ENCODE measurements at places on chromosomes 2 and 18.
A peak's percentile ranks its signal among the peaks of the same experiment; 100 is the strongest.

GRCh38 chr2:95362486-95362885 is 40.0 kb upstream of the FAHD2A start:
- no peak for DNase-seq

GRCh38 chr2:182933629-182934028 is 67.2 kb upstream of the FRZB start:
- DNase-seq = no peak

DNA sequence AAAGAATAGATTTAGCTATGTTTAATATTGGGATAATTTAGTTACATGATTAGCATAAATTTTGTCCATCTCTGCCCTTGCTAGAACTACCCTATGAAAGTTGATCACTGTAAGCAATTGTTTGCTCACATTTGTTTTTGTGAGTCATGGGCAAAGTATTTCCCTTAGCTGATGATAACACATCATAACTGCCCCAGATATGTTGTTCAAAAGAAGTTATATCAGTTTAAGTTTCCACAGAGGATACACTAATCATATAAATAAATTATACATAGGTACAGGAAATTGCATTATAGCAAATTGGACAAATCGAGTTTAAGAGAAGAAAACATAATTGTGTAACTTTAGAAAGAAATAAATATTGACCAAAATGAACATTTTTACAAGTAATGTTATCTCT is 223.2 kb upstream of the PIK3C3 start:
- DNase-seq = no peak

DNA sequence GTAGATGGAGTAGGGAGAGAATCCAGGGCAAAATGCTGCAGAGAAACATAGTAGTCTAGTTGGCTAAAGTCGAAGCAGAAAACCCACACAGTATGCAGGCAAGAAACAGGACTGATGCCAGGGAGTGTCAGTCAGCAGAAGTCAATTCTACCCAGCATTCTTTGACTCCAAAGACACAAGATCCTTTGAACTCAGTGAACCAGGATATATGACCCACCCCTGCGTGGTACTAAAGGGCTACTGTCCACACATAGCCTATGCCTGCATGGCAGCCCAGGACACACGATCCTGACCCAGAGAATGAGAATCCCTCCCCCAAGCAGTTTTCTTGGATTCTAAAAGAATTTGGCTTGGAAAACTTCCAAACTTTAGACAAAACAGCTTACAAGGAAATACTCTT is 42.5 kb downstream of the ALK start:
- DNase-seq = no peak

GRCh38 chr2:120682654-120683053 is 53.0 kb upstream of the GLI2 start:
- no peak for DNase-seq

DNA sequence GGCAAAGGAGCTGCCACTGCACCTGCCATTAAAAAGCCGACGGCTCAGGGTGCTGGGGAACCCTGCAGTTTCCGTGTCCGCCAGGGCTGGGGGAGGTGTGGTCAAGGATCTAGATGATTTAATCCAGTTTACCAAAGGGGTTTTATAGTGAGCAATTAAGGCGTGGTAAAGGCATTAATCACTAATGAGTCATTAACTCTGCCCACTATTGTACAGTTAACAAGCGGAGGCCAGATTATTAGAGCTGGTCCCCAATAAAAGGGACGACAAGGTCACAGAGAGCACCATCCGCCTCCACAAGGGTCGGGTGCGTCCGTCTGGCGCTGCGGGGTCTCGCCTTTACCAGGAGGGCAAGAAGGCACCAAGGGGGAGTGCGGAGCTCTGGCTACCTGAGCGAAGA is 9.6 kb downstream of the RAX start:
- DNase-seq = no peak

- no peak for DNase-seq
Measured at GRCh38 chr18:10759241-10759640, 233.4 kb downstream of the NAPG start.

GRCh38 chr18:59488899-59489298 is 129.8 kb upstream of the LMAN1 start:
- DNase-seq = no peak

DNA sequence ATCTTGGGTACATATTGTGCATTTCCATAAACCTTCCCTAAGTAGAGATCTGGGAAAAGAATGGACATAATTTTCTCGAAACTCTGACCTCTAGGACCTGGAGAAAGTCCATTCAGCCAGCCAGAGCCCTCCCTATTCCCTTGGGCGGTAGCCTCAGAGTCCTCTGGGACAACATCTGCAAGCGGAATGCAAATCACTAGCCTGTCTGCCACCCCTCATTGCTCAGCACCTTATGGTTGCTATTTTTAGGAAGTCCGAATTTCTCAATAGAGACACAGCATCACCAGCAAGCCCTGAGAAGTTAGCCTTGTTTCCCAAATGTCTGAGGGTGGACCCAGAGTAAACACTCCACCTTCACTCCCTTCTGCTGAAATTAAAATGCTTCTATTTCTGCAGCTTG is 17.6 kb upstream of the CD28 start:
- no peak for DNase-seq

DNA sequence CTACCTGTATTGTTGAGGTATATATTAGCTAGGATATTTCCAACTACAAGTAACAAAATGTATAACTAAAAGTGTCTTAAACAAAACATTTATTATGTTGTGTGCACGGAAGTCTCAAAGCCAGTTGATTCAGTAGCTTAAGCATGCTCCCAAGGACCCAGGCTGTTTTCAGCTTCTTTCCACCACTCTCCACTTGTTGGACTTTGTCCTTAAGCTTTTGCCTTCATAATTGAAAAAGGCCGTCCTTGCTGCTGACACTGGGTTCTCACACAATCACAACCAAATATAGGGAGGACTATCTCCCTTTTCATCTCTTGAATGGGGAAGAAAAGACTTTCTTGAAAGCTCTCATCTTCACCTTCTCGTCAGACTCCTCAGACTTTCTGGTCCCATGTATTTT is 12.2 kb upstream of the NEMP2 start:
- no peak for DNase-seq

GRCh38 chr2:127759931-127760330 is 51.0 kb downstream of the WDR33 start:
- no peak for DNase-seq

DNA sequence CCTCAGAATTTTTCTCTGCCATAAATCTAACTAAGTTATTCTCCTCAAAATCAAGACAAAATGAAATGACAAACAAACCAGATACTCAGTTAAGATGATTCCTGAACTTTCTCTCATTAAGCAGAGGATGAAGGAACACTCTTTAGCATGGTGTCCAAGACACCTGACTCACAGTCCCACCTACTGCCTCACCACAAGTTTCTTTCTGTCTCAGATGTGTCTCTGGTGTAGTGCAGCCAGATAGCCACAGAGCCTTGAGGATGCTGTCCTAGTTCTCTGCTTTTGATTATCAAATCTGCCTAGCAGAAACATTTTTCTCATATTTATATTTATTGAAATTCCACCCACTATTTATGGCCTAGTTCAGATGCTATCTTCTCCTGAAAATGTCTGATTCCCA is 103.6 kb upstream of the TMEM200C start:
- no peak for DNase-seq

DNA sequence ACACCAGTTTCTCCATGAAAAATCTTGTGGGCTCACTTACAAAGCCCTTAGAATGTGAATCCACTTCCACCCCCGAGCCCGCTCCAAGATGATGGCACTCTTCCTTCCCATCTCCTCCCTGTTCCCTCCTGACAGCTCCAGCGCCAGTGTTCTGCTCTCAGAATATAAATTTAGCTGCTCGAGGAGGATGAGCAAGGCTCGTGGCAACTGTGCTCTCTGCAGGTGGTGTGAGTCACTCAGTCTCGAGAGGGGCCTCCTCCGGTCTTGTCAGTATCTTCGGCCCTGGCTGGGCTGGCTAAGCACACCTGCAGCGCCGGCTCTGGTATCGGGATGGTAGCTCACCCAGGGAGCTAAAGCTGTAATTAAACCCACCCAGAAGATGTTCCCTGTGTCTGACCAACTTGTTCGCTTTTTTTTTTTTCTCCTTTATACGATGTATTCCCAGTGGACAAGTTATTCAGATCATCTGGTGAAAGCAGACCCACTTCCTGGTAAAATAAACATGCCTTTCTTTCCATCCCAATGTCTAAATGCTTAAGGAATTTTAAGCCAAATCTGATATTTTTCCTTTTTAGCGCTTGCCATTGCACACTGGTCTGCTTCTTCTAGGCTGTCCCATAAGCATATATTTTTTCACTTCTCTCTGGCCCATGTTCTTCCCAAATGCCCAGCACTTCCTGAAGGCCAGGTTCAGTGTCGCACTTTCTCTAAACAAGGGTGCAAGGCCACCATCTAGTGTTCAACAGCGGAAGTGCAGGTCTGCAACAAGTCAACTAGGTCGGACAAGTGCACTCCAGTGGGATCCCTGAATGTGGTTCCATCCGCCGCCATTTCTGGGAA is 31.4 kb upstream of the YPEL5 start:
- peak; percentile 42 for DNase-seq

- DNase-seq = no peak
Measured at GRCh38 chr2:31188131-31188530, 29.2 kb downstream of the CAPN14 start.
